ENCODE measurements at places on chromosomes 11 and 22.

DNA sequence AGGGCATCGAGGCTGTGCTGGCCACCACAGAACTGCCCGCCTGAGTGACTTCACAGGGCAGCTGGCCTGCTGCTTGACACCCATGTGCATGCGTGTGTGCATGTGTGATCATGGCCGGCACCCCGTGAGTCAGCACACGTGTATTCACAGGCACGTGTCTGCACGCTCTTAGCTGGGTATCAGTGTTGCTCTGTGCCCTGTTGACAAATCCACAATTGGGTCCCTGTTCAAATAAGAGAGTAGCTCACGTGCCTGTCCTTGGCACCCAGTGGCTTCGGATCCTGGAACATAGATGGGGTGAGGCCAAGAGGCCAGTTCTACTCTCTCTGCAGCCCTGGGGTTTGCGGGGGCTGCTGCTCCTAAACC is 14.0 kb downstream of the B3GAT1 start:
- DNase-seq = peak; percentile 24

- DNase-seq = no peak
Observed at GRCh38 chr11:75141166-75141565, 9.7 kb upstream of the SLCO2B1 start.

GRCh38 chr11:47415949-47416472 is 7.6 kb downstream of the SLC39A13 start:
- no peak for DNase-seq

- DNase-seq = peak; percentile 87
Observed at GRCh38 chr11:8384199-8384821, 120.6 kb upstream of the LMO1 start.

DNA sequence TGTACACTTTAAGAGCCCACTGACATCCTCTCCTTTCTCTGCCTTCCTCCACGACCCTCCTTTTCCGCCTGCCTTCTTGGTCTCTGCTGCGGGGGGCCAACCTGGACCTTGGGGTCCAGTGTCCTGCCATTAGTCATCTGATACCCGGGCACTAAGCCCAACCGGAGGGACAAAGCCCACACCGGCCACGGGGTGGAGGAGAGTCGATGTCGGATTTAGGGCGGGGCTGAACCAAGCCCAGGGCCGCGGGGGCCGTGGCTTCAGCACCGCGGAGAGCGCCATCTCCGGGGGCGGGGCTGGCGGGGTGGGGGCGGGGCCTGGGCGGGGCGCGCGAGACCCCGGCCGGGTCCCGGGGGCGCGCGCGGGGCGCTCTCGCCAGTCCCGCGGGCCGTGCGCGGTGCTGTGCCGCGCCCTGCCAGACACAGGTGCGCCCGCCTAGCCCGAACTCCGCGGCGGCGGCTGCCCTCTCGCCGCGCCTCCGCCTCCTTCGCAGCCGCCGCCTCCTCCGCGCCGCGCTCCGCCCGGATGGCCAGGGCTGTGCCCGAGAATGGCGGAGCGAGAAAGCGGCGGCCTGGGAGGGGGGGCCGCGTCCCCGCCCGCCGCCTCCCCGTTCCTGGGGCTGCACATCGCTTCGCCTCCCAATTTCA is at the start of gene MAPK8IP1:
TSS of gene MAPK8IP1 (plus strand) at position 378 of the 647 bp plus-strand sequence. CDS start at position 548, 170 bp downstream.
- DNase-seq = peak; percentile 41

- DNase-seq = no peak
Observed at GRCh38 chr11:492427-493226, 14.4 kb downstream of the RNH1 start.

DNA sequence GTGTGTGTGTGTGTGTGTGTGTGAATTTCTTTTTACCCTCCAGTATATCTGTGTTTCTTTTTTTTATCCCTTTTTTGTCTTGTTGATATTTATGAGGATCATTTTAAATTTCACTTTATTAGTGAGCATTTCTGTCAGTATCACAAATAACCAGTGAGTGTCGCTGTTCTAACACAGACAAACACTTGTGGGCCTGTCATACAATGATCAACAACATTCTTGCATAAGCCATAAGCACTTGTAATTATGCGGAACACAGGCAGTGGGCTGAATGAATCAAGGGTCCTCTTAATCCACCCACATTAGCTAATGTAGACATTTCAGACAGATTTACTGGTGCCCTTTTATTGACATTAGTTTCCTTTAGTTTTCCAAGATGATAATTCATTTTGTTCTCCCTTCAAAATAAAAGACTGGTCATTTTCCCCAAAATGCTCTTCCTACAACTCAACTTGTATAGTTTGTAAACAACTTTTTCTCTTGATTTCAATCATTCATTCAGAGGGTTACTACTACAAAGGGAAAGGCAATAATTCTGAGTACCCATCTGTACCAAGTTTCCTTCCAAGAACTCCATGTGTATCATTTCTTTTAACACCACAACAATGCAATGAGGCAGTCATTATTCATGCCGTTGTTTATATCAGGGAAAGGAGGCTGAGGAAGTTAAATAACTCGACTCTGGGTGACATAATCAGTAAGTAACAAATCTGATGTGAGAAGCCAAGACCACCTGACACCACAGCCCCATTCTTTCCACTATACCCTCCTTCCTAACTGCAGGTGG is 34.5 kb upstream of the ANO3 start:
- DNase-seq = peak; percentile 72

GRCh38 chr22:43439368-43440103 is 27.7 kb downstream of the MPPED1 start:
- DNase-seq = no peak

DNA sequence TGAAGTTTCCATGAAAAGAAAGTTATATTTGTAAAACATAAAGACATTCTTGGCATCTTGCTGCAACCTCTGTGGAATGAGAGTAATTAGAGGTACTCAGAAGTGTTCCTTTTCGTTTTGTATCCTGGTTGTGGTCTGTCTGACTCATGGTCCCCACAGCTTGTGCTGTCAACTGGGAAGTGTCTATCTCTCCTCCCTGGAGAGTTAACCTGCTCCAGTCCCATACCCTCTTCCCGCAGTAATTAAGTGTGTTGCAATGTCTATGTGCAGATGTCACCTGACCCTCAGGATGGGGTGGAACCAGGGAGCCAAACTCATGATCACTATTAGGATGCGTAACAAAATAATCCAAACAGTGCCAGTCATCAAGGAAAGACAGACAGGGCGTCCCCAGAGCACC is 23.0 kb upstream of the ZDHHC13 start:
- DNase-seq = no peak

DNA sequence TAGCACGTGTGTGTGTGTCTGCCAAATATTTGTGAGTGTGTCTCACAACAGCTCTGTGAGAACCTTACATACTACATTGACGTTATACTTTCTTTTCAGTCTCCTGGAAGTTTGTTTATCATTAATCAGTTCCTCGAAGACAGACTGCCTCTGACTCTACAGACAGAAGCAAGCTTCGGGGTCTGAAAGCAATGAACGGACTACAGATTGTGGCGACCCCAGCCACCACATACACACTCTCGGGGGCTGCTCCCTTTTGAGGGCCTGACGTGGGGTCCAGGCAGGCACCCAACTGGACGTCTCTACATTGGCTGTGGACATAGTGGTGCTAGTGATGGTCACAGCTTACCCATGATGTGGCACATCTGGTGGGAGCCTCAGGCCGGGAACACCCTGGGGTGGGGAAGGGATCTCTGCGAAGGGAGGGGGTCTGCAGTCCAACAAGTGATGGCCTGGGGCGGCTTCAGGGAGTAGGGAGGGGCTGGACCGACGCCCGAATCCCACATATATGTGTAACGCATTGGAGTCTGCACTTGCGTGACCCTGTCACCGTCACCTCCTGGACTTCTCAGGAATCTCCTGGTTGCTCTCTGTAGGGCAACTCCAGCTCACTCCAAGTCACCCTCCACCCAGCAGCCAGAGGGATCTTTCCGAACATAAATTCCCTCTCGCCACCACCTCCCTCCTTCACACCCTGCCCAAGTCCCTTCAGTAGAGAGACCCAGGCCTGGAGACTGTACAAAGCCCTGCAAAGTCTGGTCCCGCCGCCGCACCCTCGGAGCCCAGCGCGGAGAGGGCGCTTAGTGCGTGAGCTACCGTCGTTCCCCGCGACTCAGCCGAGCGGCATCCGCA is 30.4 kb upstream of the TRIM29 start:
- DNase-seq = no peak

Measured in COLO829 (cell line).